ENCODE measurements at places on chromosomes 11 and 22.

GRCh38 chr22:38107692-38108515, 2.6 kb downstream of the BAIAP2L2 start:
- no peak for ATAC-seq

GRCh38 chr11:109864834-109865547, 228.2 kb upstream of the ZC3H12C start:
- ATAC-seq = no peak

DNA sequence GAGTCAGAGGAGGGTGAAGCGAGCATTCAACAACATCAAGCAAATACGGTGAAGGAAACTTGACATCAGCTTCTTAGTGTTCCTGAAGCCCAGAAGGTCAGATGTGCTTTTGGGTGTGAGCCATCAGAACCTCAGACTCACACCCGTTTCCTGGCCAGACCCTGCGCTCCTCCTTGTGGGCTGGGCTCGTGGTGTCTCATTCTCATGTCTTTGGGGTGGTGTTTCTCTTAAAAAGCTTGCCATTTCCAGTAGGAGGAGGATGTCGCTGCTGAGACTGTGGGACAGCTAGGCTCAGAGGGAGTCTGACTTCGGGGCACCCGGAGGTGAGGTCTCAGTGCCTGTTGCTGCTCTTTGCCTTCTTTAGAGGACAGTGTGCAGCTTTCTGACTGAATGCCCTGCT, 24.2 kb downstream of the PPFIBP2 start:
- peak; percentile 65 for ATAC-seq

DNA sequence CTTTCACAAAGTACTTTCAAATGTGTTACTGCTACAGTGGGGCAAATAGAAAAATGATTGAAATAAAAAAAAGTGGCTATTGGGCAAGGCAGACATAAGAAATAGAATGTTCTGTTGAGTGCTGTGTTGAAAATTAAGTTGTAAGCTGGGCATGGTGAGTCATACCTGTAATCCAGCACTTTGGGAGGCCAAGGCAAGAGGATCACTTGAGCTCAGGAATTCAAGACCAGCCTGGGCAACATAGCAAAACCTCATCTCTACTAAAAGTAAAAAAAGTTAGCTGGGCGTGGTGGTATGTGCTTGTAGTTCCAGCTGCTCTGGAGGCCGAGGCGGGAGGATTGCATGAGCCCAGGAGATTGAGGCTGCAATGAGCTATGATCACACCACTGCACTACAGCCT, 26.9 kb upstream of the LDHA start:
- ATAC-seq = no peak

DNA sequence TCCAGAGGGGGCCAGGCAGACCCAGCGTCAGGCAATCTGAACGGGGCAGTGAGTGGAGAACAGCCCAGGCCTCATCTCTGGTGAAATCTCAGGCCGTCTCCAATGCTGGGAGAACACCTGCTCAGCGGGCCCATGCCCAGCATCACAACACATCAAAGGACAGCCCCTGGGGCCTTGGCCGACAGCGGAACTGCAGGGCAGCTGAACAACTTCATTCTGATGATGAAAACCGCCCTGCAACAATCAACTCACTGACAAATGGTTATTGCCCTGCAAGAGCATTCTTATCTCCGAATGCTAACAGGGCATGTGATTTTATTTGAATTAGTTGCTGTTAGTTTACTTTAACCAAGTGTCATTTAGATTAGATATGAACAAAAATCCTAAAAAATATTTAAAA, 14.6 kb downstream of the CELSR1 start:
- no peak for ATAC-seq

GRCh38 chr11:95398437-95399112, 167.6 kb upstream of the SESN3 start:
- no peak for ATAC-seq

DNA sequence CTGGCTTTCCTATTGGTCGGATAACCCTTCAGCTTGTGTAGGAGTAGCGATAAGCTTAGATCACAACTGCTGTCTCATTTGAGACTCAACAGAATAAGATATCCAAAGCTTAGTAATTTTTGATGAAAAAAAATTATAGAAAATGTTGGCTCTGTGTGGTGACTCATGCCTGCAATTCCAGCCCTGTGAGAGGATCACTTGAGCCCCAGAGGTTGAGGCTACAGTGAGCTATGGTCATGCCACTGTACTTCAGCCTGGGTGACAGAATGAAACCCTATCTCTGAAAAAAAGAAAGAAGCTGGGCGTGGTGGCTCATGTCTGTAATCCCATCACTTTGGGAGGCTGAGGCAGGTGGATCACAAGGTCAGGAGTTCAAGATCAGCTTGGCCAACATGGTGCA, 55.6 kb upstream of the RRM1 start:
- no peak for ATAC-seq

GRCh38 chr11:63769714-63770455, 1.3 kb upstream of the ZFTA start:
- no peak for ATAC-seq

DNA sequence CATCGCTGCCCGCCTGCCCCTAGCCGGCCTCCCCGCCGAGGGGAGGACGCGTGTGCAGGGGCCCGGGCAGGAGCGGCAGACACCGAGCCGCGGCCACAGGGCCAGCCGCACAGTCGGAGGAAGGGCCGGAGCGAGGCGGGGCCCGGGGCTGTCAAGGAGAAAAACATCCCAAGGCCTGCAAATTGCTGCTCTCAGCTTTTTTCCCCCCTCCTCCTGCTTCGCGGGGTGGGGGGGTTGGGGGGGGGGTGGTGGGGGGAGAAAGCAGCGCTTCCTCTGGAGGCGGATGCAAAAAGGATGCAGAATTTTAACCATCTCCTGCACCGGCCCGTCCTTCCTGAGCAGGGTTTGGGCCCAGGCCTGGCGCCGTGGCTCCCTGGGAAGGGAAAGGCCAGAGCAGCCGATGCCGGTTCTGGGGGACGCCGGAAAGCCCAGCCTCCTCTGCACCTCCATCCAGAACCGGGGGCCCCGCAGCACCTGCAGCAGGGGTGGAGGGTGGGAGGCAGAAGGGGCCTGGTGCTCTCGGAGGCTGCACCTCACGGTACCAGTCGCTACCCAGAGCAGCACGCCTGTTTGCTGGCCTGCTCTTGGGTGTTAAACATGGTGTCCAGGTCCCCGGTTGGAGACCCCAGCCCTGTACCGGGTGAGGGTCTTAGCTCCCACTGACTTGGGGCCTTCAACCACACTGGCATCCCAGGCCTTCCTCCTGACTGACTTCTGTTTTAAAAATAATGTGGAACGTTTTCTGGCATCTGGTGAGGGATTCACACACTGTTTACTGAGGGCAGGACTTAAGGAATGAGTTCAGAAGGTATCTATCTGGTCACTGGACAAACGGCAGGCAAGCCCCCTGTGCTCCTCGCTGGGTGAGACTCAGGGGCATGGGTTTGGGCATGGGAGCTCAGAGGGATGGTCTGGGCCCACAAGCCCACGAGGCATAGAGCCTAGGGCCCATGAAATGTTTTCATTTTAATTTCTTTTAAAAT, 77.4 kb upstream of the WNT7B start:
- ATAC-seq = peak; percentile 75

GRCh38 chr11:5631969-5632635, 7.3 kb downstream of the TRIM34 start:
- ATAC-seq = no peak

DNA sequence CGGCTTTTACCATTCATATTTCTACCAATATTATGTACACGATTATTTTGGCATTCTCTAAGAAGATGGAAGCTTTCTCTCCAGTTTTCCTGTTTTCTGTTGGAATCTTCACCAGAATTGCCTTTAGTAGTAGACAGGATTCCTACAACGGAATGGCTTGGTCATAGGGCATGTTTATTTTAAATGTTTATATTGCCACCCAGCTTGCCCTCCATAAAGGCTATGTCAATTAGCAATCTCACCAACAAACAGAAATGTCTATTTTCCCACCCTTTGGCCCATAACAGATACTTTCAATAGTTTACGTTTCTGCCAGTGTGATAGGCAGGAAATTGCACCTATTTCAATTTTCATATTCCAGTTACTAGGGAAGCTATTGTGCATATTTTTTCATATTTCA, 893.5 kb downstream of the NTM start:
- no peak for ATAC-seq

- ATAC-seq = no peak
Measured at GRCh38 chr11:128981254-128981653, 38.6 kb upstream of the TP53AIP1 start.

- ATAC-seq = no peak
Measured at GRCh38 chr11:11973866-11974265, 34.6 kb downstream of the DKK3 start.

GRCh38 chr11:3126901-3127691, 38.0 kb downstream of the OSBPL5 start:
- peak; percentile 10 for ATAC-seq

- ATAC-seq = no peak
Measured at GRCh38 chr22:19629331-19629719, 85.0 kb upstream of the SEPTIN5 start.

DNA sequence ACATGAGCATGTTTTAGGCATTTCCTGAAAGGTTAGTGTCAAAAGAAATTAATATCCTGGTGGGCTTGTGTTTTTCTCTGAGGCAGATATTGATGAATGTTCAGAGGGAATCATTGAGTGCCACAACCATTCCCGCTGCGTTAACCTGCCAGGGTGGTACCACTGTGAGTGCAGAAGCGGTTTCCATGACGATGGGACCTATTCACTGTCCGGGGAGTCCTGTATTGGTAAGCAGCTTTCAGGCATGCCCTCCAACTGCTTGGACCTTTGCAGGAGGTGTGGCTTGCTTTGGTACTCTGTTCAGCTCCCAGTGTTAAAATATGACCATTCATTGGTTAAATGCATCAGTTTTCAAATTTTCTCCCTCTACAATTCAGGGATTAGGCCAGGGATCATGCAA, 658.6 kb upstream of the ANO5 start:
- no peak for ATAC-seq

GRCh38 chr11:124873951-124874350, 8.7 kb downstream of the ROBO3 start:
- no peak for ATAC-seq

- ATAC-seq = no peak
Measured at GRCh38 chr11:2450321-2451041, 5.7 kb downstream of the KCNQ1 start.

GRCh38 chr11:47051217-47051616, 114.7 kb downstream of the CSTPP1 start:
- ATAC-seq = no peak

DNA sequence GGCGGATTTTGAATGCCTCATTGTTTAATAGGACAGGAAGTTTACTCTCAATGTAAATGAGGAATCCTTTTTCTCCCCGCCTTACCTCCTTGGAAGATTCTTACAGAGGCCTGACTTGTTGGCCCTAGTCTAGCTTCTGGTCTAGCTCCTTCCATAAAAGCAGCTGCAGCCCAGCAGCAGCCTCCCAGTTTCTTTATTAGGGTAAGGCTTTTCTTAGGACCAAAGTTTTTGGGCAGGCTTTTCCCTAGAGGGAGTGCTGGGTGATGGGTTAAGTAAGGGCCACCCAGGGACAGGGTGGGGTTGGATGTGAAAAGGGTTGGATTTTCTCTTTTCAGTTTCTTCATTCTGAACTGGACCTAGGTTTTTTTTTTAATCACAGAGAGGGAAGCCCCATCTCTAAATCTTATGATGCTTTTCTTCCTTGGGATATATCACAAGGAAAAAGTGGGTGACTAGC, 49.7 kb downstream of the LIF start:
- ATAC-seq = peak; percentile 4

DNA sequence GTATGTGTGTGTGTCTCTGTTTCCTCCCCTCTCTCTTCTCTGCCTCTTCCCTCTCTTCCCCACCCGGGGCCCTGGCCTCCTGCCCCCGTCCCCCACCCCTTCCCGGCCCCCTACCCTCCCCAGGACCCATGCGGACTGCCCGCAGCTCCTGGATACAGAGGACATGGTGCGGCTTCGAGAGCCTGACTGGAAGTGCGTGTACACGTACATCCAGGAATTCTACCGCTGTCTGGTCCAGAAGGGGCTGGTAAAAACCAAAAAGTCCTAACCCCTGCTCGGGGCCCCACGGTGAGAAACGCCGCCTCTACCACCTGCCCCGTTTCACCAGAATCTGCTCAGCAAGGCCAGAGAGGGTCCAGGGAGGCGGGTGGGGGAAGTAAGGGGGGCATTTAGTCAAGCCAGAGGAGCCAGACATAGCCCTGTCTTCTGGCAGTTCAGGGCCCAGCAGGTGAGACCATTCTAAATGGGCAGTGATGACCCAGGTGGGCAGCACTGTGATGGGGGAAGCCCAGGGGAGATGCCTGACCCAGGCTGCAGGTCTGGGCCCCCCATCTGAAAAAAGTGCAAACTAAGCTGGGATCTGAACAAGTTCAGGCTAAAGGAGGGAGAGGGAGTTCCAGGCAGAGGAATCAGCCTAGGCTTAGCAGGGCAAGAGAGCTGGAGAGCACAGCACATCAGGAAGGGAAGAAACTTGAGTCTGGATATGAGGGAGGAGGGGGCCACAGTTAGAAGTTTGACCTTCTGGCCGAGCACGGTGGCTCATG, 6.4 kb downstream of the SELENOM start:
- ATAC-seq = no peak

DNA sequence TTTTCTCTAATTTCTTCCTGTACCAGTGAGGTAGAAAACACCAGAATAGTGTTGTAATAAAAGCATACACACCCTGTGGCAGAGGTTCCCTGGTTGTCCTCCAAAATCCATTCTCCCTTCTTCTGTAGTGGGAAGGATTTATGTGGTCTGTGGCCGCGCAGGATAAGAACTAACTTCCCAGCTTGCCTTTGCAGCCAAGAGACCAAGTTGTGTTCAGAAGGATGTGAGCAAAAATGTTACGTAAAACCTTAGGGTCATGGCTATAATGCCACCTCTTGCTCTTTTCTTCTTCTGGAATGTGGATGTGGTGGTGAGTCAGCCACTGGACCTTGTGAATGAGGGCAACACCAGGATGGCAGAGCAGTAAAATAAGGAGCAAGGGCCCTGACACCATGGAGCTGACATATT, 28.4 kb downstream of the CCDC90B start:
- ATAC-seq = no peak

DNA sequence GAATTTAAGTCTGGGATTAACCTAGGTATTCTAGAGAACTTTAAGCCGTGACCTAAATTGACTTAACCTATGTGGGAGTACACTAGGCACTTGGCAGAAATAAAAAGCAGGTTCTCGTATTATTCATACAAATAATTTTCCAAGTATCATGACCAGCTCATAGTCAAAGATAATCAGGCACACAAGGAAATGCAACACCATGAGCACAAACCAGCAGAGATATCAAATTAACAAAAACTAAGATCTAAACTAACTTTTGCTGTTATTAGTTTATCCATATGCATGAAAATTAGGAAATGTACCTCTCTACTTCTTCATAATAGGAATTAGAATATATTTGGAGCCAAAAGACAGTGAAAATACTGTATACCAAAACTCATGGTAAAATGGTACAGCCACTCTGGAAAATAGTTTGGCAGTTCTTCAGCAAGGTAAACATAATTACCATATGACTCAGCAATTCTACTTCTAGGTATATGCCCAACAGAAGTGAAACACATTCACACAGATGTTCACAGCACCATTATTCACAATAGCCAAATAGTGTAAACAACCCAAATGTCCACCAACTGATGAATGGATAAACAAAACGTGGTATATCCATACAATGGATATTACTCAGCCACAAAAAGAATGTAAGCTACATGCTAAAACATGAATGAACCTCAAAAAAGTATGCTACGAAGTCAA, 154.1 kb downstream of the ENTHD1 start:
- no peak for ATAC-seq
